ENCODE measurements at places on chromosomes 16 and 17. TPM values are rescaled to one million over a fixed set of nuclear protein-coding genes. Genes with fewer than 3 reads are reported as not detected.

Gene CACNG1
- 72.5 TPM for total RNA-seq

DNA sequence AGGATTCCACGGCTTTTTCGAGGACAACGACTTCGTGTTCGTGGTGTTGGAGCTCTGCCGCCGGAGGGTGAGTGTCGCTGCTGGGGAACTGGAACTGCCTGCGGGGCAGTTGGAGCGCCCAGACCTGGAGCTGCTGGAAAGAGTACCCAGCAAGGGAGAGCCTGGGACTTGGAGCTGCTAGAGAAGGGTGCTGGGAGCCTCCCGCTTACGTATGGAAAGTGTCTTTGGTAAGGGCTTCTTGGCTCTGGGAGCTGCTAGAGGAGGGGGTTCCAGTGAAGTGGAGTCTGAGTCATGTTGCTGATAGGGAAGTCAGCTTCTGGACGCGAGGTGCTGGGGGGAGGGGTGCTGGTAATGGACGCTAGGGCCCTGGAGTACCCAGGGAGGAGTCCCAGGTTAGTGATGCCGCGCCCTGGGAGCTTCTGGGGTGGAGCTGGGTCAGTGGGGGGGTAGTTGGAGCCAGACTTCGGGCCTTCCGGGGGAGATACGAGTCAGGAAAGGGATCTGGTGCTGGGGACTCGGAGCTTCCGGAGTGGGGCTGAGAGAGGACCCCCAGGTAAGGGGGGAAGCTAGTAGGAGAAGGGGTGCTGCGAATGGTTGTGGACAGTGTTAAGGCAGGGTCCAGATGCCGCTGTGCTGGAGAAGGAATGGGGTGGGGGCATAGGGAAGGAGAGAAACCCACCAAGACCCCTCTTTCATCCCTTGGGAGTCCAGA is 741 bp downstream of the PLK1 start:
- no peak for DNase-seq
- H3K27ac ChIP-seq: no peak overlapping the region
- peaks cover 2% of the 10 kb centered on the region for H3K36me3 ChIP-seq
- H3K27me3 ChIP-seq: no peaks in the 10 kb centered on the region

Gene ITPRIPL2
- 17.9 TPM for total RNA-seq

GRCh38 chr17:21814776-21815175 is 122.5 kb downstream of the KCNJ18 start:
- no peak overlapping the region for H3K4me3 ChIP-seq
- H3K36me3 ChIP-seq: no peaks in the 10 kb centered on the region
- no peak overlapping the region for H3K27ac ChIP-seq
- no peaks in the 10 kb centered on the region for H3K4me1 ChIP-seq
- no peaks in the 10 kb centered on the region for H3K27me3 ChIP-seq

Gene KRT20
- 0.21 TPM for total RNA-seq

DNA sequence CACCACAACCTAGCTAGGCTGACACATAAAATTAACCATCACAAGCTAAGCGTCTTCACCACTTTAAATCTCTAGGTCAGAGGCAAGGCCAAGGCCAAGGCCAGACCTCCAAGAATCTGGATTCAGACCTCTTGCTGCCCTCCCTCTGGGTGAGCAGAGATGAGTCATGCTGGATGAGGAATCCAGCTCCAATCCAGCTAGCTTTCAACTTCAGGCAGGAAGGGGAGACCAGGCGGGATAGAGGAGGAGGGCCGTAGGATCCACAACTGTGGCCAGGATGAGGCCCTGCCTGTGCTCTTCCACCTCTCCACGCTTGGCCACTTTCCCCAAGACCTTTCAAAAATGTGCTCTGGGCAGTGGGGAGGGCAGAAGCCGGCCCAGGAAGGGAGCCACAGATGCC is 14.7 kb downstream of the LRRC75A start:
- peak overlapping the region; percentile 16 for H3K27ac ChIP-seq
- no peaks in the 10 kb centered on the region for H3K27me3 ChIP-seq
- H3K36me3 ChIP-seq: no peaks in the 10 kb centered on the region
- no peak for DNase-seq

DNA sequence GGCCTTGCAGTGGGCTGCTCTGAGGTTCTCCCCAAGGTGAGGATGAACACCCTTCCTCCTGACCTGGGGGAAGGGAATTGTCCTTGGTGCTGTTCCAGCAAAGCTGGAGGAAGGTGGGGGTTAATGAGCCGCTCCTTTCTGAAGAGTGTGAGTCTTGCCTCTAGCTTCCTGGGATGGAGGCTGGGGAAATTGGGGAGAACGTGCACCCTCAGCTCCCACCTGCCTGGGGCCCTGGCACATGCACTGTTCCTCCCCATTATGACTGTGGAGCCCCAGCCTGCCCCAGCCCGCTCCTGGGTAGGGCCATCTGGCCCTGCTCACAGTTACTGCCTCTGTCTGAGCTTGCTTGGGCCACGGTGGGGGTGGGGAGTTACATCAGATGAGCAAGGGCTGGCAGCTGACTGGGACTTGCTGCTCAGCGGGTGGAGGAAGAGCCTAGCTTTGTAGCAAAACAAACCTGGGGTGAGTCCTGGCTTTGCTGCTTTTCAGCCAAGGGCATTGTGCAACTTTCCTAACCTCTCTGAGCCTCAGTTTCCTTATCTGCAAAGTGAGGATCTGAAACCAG is 11.1 kb downstream of the TNS4 start:
- no peak overlapping the region for H3K27ac ChIP-seq
- H3K4me3 ChIP-seq: no peak overlapping the region
- H3K27me3 ChIP-seq: no peaks in the 10 kb centered on the region
- DNase-seq: peak; percentile 68

DNA sequence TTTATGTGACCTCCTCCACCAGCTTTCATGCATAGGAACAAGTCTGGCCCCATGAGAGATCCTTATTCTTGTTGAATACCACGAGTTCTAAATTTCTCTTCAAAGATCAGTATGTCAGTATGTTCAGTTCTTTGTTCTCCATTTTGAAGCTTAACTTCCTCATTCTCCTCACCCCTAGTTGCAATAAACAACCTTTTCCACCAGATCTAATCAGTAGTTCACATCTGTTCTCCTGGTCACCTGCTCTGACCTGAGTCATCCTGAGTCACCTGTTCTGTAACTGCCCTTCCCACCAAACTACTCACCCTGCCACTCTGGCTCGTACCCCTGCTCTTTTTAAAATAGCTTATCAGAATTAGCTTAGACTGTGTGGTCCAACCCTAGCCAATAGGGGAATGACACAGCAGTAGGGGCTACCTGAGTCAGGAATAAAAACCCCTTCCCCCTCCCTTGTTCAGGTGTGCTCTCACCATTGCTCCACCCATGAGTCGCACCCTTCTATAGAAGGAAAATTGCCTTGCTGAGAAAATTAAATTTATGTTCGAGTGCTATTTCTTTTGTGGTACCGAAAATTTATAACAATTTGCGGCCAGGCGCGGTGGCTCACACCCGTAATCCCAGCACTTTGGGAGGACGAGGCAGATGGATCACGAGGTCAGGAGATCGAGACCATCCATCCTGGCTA is 94.6 kb downstream of the EMP2 start:
- no peaks in the 10 kb centered on the region for H3K4me1 ChIP-seq
- no peak overlapping the region for H3K27ac ChIP-seq
- H3K27me3 ChIP-seq: no peaks in the 10 kb centered on the region
- peaks cover 4% of the 10 kb centered on the region for H3K36me3 ChIP-seq

- H3K4me3 ChIP-seq: no peak overlapping the region
- no peaks in the 10 kb centered on the region for H3K36me3 ChIP-seq
- no peak for DNase-seq
- no peak overlapping the region for H3K27ac ChIP-seq
- H3K4me1 ChIP-seq: no peaks in the 10 kb centered on the region
Observed at GRCh38 chr17:79510071-79510470, 100.8 kb downstream of the RBFOX3 start.

GRCh38 chr17:55518510-55518909 is 7.3 kb upstream of the SMIM36 start:
- no peak overlapping the region for H3K4me3 ChIP-seq
- H3K36me3 ChIP-seq: no peaks in the 10 kb centered on the region
- no peaks in the 10 kb centered on the region for H3K27me3 ChIP-seq
- DNase-seq: no peak
- no peak overlapping the region for H3K27ac ChIP-seq

DNA sequence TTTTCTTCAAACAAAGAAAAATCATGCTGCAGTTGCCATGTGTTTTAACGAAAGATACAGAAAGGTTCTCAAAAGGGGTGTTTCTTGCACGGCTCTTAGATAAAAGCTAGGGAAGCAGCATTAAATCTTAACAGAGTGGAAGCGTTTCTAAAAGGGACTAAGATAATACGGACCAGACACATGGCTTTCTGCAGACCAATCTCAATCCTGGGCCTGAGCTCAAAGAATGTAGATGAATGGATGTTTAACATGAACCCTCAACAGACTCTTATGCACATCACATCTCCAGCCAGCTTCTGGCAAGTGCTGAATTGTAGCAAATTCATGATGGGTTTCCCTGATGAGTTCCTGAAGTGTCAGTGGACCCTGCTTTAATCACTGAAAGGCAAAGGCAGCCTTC is 80.2 kb upstream of the COX10 start:
- no peaks in the 10 kb centered on the region for H3K27me3 ChIP-seq
- H3K27ac ChIP-seq: no peak overlapping the region
- no peaks in the 10 kb centered on the region for H3K36me3 ChIP-seq
- H3K4me3 ChIP-seq: no peak overlapping the region
- H3K4me1 ChIP-seq: no peaks in the 10 kb centered on the region

Gene CD79B
- total RNA-seq: 5.7 TPM

Gene SOST
- total RNA-seq: not detected
